Activated T-helper 1 cell treated with Interleukin-2 at 50 U/mL for 16 hours (primary cell): ENCODE measurements at places on chromosomes 7 and 10.

GRCh38 chr10:30992681-30993080 is 39.0 kb downstream of the ZNF438 start:
- DNase-seq, result no peak

DNA sequence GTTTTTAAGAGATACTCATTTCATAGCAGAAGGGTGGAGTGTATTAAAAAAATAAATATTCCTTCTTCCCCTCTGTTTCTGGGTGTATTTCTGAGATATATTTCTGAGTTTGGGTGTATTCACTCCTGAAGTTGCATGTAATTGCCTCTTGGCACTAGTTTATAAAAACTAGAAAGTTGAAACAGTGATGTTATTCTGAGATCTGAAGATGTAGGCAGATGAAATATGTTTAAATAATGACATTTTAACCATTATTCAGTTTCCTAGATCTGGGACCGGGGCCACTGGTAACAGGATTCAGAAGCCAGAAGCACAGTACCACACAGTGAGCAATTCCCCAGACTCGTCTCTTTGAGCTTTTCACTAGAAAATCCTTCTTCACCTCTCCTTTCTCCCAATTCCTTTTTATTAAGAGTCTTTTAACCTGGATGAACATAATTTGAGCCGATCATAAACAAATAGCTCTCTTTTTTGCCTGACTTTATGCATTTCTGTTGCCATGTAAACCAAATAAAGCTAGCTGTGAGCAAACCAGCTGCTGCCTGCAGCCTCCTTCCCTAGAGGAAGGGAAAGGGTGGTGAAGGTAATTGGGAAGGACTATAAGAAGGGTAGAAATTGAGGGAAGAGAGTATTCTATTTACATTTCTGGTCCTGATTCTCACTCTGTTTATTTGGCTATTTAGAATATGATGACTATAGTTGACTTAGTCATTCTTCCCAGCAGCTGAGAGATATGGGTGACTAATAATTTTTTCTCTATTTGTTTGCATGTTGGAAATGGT is 101.8 kb upstream of the STRIP2 start:
- DNase-seq, result no peak

GRCh38 chr7:98493030-98493778 is 92.3 kb upstream of the BAIAP2L1 start:
- DNase-seq, result no peak

- DNase-seq, result no peak
Measured at GRCh38 chr10:108014902-108015177, 850.3 kb upstream of the SORCS1 start.

GRCh38 chr7:120874722-120875121 is 16.8 kb upstream of the TSPAN12 start:
- no peak for DNase-seq

DNA sequence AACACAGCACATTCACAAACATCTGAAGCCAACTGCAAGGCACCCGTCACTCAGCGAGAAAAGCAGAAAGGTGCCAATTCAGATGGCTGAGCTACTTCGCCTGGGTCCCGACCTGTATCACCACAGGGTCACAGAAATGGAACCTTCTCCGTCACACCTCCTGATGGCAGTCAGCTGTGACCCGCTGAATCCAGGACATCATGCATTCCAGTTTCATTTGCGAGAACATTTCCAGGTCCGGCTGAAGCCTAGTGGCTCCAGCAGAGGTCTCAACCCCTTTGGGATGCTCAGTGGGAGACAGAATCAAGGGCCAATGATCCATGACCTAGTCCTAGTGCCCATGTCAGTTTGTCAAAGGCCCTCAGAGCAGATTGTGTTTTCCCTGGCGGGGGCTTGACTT is 193.6 kb upstream of the KLF14 start:
- DNase-seq, result no peak

- DNase-seq, result no peak
Measured at GRCh38 chr7:157513162-157513621, 176.4 kb downstream of the DNAJB6 start.

DNA sequence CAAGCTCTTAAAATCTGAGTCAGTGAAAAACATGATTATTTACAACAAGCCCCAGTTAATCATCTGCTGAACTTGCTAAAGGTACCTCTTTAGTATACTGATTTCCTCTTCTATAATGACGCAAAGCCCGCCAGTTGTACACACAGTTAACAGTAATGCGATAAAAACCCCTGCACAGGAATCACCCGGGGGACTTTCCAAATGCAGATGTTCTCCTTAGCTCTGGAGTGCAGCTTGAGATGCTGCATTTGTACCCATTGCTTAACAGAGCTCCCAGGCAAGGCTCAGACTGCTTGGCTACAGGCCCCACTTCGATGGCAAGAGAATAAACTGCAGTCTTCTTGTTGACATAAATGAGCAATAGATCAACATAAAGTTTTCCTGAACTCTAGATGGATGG is 279.6 kb upstream of the HGF start:
- DNase-seq, result no peak

DNA sequence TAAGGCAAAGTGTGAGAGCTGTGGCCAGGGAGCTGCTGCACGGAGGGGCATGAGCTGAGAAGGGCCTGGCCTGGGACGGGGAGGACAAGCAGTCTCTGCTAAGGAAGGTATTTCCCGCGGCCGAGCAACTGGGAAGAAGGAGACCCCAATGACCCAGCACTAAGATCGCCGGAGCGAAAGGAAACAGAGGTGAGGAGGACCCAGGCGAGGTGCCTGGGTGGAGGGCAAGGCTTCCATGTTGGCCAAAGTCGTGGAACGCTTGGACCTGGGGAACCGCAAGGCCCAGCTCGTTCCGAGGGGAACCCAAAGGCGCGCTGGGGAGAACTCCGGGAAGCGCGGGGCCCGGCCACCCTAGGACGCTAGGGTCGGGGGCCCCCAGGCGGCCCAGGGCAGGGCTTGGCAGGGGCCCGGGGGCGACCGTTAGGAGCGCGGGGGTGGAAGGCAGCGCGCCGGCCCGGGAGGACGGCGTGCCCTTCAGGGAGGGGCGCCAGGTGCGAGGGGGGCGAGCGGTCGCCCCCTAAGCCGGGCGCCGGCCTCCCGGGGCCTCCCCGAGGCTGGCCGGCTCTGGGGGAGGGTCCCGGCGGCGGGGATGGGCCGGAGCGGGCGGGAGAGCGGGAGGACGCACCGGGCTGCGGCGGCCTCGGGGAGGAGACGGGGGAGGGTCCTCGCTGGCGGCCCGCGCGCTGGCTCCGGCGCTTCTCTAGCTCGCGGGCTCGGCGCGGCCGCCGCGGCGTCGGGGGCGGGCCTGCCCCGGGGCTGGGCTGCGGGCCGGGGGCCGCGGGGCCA is 545 bp downstream of the GIGYF1 start:
- no peak for DNase-seq

- no peak for DNase-seq
Measured at GRCh38 chr7:123669485-123669884, 13.8 kb downstream of the LMOD2 start.

DNA sequence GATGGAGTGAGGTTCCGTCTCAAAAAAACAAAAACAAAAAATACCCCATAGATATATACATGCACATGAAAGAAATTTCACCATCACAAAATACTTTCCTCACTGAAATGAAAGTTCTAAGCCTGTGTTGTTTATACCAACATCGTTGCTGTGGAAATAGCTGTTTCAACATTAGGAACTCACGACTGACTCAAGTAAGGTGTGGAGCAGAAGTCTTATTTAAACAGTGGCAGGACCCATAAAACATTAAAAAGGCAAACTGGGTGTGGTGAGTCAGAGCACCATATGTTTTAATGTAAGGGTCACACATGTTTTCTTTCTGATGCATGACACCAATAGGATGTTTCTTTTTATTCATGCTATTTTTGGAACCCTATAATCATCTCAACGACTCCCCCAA is 48.3 kb downstream of the BAIAP2L1 start:
- no peak for DNase-seq

- no peak for DNase-seq
Measured at GRCh38 chr10:133445751-133446708, 7.7 kb upstream of the SCART1 start.

DNA sequence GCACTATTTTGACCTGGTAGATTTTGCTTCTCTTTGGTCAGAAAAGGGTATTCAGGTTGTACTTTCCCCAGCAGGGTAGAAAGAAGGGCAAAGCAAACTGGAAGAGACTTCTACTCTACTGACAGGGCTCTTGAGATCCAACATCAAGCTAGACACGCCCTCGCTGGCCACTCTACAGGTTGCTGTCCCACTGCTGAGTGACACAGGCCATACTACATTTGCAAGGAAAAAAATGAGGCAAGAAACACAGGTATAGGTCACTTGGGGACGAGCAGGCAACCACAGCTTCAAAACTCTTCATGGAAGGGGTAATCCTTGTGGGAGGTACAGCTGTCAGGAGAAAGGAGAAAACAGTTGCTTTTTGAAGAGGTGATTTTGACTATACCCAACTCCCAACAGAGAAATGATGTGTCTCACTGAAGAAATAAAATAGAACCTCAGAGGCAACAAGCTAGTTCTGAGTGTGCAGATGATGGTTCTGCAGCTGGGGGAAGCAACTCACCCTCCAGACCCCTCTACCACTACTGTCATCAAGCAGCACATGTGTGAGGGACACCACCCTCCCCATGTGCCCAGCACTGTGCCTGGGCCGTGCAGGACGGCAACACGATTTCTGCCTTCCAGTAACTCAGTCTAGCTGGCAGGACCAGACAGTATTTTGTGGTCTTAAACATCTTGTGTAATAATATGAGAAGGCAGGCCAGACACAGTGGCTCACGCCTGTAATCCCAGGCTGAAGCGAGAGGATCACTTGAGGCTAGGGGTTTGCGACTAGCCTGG is 16.3 kb downstream of the AKR1B1 start:
- DNase-seq, result no peak

- no peak for DNase-seq
Measured at GRCh38 chr7:18053177-18053928, 25.7 kb upstream of the PRPS1L1 start.

DNA sequence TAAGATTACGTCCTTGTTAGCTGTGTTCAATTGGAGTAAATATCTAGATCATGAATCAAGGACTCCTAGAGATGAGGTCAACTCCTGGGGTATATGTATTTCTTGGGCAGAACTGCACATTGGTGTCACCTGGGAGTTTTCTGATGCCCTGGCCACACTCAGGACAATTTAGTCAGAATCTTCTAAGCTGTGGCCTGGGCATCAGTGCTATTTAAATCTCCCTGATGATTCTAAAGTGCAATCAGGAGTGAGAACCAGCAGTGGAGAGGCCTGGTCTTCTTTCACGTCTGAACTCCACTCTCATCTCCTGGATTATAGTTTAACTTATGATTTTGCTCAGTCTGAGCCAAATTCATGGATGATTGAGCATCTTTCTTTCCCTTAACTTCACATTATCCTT is 218.0 kb downstream of the BMPER start:
- DNase-seq, result no peak

DNA sequence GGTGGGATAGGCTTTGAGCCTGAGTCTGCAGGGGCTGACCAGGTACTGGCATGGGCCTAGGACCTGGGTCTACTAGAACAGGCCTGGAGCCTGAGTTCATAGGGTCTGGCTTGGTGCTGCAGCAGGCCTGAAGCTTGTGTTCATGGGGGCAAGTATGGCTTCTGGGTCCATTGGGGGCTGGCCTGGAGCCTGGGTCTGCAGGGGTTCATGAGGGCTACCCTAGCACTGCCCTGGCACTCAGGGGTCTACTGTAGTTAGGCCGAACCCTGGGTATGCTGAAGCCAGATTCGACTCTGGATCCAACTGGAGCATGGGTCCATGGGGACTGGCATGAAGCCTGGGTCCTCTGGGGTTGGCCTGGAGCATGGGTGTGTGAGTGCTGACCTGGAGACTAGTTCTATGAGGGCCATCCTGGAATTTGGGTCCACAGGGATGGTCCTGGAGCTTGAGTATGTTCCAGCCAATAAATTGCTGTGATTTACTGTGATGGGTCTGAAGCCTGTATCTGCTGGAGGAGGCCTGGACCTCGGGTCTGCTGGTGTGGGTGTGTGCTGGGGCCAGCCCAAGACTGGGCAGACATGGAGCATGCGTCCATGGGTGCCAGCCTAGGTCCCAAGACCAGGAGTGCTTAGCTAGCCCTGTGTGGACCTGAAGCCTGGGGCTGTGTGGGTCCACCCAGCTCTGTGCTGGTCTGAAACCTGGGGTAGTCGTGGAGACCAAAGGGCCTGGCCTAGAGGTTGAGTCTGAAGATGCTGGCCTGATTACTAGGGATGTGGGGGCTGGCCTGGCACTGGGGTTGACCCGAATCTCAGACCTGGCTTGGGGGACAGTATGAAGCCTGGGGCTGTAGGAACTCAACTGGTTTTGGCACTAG is 235.5 kb downstream of the NXPH1 start:
- no peak for DNase-seq

DNA sequence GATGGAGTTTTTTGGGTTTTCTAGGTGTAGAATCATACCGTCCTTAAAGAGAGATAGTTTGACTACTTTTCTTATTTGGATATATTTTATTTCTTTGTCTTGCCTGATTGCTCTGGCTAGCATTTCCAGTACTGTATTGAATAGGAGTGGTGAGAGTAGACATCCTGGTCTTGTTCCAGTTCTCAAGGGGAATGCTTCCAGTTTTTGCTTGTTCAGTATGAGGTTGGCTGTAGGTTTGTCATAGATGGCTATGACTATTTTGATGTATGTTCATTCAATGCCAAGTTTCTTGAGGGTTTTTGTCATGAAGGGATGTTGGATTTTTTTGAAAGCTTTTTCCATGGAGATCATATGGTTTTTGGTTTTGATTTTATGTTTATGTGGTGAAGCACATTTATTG is 676.9 kb downstream of the SUGCT start:
- DNase-seq, result no peak

GRCh38 chr7:108138911-108139310 is 8.8 kb upstream of the LAMB4 start:
- DNase-seq, result no peak

- no peak for DNase-seq
Measured at GRCh38 chr7:30330134-30331111, 46.0 kb downstream of the ZNRF2 start.
